ENCODE measurements at places on chromosomes 13 and 19.

- DNase-seq: peak; percentile 100
Observed at GRCh38 chr19:49640113-49640898, at the start of gene RRAS. TSS of gene RRAS (minus strand) at chr19:49640143. CDS start at chr19:49640098, 45 bp downstream.

DNA sequence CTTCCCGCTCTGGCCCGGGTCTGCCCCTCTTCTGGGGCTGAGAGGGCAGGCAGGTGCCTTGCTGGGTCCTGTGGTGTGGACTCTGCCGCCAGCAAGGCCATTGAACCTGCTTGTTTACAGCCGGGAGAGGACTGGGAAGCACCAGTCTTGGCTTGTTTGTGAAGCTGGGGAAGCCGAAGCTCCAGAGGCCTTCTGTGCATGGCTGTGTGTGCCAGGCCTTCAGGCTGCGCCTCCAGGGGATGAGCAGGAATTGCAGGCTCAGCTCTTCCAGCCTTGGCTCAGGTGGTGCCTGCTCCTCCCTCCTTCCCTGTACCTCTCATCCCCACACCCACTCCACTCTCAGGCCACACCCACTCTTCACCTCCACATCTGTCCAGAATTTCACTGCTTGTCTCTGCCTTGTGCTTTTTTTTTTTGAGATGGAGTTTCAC, 17.5 kb downstream of the NDUFB7 start:
- DNase-seq: no peak

- no peak for DNase-seq
Observed at GRCh38 chr19:7386308-7386707, 37.6 kb downstream of the ARHGEF18 start.

DNA sequence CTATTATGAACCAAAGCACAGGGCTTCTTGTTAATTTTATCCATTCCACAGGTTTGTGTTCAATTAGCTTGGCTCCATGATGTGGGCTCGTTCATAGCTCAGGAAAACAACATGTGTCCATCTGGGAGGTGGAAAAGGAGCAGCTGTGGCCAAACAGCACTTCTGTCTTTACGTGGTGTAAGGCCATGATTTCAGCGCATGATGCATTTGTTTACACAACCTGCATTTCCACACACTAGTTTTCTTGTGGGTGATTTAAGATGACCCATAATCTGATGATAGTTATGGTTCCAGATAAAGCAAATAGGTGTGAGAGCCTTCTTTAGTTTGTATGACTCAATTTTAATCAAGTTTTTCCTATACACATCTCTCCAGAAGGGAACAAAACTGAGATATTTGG, 101.7 kb downstream of the TNFRSF19 start:
- DNase-seq: no peak

DNA sequence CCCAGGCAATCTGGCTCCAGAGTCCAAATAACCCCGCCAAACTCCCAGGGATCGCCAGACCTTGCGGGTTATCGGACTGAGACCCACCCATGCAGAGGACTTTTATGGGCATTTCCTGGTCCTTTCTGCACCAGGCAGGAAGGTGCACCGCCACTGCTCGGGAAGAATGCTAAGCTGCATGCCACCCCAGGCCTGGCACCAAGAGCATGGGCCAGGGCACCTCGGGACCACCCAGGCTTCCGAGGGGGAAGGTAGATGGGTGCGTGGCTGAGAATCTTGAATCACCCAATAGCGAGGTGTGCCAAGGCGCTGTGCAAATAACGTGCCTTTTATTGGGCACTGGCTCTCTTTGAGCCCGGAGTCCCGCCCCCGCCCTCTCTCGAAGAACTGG, 422 bp upstream of the ZNF575 start:
- no peak for DNase-seq

DNA sequence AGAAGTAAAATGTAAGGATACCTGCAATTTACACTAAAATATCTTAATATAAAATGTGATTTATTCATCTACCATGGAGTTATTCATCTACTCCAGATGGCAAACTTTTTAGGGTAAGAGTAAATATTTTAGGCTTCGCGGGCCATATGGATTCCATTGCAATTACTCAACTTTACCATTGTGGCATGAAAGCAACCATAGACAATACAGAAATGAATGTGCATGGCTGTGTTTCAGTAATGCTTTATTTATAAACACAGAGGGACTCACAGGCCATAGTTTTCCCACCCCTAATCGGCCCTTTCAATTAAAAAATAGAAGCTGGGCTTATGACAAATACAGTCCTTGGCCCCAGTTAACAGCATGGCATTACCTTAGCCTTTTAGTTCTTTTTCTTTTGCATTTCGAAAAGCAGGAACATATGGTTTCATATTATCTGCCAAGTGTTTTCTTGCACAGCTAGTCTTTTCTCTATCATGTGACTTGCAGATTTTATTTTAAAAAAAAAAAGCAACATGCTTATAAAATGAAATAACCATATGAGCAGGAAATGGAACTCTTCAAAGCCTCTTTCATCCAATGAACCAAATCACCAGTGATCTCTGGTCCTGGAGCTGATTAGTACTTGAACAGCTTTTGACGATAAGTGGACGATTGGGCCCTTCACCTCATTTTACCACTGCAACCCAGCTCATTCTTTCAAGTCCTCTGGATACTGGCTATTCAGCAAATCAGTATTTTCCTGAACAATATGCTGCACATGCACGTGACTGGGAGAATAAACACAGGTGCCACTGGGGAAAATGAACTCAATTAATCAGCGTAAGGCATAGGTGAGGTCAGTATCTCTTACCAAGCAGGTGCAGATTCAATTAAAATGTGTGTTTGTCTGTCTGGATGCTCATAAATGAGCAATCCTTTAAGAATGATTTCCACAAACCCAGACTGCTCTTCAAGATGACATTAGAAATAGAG, 63.9 kb downstream of the LHFPL6 start:
- no peak for DNase-seq

GRCh38 chr19:10602330-10603083, 15.4 kb upstream of the AP1M2 start:
- DNase-seq: peak; percentile 56

GRCh38 chr13:37187621-37188020, 82.2 kb upstream of the CSNK1A1L start:
- DNase-seq: no peak

- DNase-seq: no peak
Observed at GRCh38 chr19:31057476-31057875, 291.8 kb downstream of the TSHZ3 start.

- no peak for DNase-seq
Observed at GRCh38 chr19:49692147-49692506, 1.2 kb downstream of the CPT1C start.

DNA sequence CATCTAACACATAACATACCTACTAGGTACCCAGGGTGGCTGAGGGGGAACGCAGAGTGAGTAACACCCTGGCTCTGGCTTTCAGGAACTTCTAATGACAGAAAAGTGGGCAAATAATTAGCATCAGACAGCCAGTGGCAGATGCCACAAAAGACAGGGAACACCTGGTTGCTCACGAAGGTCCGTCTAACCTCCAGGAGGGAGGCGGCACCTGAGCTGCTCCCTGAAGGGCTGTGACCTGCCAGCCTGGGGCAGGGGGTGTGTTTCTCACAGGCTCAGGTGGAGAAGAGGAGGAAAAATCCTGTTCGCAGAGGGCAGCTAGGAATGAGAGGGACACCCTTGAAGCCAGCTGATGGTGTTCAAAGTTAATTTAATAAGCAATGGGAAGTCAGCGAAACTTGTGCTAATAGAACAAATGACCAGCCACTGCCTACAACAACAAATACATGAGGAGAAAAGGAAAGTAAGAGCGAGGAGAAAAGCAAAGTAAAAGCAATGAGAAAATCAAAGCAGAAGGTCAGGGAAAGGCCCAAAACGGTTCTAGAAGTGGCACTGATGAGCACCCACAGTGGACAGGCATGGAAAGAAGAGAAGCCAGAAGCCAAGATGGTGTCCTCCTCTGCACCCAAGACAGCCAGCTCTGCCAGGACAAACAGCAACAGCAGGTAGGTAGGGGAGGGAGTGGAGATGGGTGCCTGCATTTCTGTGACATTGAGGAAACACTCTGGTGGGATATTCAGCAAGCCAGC, 87.3 kb downstream of the STK24 start:
- no peak for DNase-seq

GRCh38 chr19:6211632-6212402, 68.0 kb downstream of the MLLT1 start:
- no peak for DNase-seq

GRCh38 chr19:38265921-38266429, 1.6 kb downstream of the SPINT2 start:
- no peak for DNase-seq

DNA sequence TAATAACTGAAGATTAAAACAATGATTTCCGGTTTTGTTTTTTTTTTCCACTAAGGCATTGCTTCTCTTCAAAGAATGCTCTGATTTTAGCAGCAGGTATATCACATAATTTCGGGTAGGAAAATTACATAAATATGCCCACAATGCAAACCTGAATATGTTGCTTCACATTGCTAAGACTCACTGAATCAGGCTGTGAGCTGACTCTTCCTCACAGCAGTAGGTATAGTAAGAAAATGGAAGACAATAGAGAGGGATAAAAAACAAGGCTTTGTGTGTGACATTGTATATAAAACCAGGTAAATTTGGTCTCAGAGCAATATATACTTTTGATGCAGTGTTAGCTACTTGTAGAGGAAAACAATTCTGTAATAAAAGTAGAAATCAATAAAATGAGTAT, 1355.0 kb downstream of the OLFM4 start:
- DNase-seq: no peak

DNA sequence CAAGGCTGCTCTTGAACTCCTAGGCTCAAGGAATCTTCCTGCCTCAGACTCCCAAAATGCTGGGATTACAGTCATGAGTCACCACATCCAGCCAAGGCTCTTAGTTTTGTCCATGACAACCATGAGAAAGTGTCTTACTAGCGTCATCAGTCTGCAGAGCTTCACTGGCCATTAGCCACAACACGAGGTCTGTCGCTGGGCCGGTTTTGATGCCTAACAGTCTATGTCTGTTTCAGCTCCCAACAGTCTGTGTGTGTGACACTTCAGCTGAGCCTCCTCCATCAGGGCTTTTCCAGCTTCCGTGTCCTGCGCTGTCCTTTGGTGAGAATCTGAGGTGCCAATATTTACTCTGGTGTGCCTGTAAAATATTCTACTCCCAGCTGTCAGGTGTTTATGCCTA, 47.6 kb downstream of the CEP89 start:
- DNase-seq: no peak

- DNase-seq: no peak
Observed at GRCh38 chr13:34459856-34460255, 482.2 kb upstream of the NBEA start.

DNA sequence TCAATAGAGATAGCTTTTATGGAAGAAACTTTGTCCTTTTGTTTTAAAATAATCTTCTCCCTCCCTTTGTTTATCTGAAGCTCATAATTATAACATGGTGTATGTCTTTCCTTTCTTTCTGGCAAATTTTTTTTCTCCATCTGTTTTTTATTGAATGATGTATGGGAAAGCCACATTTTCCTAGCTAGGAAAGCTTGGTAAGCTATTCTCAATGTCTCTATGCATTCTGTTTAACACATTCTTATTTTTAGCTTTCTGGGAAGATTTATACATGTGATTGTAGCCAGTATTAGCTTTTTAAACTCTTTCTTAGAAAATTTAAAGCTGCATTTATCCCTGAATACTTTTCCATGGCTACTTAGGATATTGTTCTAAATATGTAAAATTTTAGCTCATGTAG, 124.9 kb upstream of the CSNK1A1L start:
- no peak for DNase-seq

- no peak for DNase-seq
Observed at GRCh38 chr13:33392794-33393405, 107.3 kb upstream of the STARD13 start.

GRCh38 chr19:45442778-45443461, 19.2 kb upstream of the ERCC1 start:
- peak; percentile 57 for DNase-seq

DNA sequence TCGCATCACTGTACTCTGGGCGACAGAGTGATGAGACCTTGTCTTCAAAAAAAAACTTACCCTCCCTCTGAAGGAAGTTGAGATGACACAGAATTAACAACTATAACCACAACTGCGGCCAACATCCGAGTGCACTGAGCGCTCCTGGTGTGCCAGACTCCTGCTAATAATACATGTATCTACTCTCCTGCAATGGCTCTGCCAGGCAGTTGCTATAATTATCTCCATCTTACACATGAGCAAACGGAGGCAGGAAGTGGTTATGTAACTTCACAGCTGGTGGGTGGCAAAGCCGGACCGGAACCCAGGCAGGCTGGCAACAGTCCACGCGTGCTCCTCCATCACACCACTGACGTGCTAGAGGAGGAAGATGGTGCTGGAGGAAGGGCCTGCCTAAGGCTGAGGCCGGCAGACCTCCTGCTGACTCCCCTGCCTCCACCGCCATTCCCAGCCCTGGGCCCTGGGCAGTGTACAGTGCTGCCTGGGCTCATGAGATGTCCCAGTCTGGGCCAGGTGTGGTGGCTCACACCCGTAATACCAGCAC, 12.6 kb downstream of the XRCC1 start:
- peak; percentile 75 for DNase-seq

- DNase-seq: no peak
Observed at GRCh38 chr19:19338082-19338481, 17.5 kb downstream of the MAU2 start.

DNA sequence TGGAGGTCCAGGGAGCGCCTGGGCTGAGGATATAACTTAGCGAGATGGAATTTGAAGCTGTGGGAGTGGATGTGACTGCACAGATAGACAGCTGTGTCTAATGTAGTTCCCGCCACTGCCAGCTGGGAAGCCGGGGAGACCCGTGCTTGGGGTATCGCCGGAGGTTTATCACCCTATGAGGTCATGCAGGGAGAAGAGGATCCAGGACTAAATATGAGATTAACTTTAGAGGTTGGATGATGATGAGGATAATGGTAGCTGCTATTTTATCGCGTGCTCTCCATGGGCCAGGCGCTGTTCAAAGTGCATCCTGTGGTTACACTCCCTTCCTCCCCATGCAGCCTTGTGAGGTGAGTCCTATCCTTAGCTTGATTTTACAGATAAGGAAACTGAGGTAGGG, 19.9 kb downstream of the SSC5D start:
- DNase-seq: no peak

- DNase-seq: no peak
Observed at GRCh38 chr19:16319481-16319880, 5.1 kb upstream of the KLF2 start.

DNA sequence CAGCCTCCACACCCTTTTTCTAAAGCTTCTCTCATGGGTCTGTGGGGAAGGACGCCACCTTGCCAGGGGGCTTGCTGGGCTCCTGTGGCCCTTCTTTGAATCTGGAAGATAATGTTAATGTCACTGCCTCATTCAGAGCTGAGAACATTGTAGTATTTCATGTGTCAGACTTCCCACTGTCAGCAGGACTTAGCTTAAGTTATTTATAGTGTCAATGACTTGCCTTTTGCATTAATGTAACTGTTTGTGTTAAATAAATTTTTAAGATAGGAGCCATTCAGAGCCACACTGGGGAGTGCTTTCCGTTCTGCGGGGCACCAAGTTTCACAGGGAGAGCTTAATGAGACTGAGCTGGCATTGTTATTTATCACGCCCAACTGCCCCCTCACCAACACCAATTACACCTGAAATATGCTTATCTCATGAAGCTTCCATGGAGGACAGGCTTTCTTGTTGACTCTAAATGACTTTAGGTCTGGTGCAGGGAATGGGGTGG, 226.9 kb upstream of the UBL3 start:
- no peak for DNase-seq
